Urinary bladder (tissue), 4 donors: ENCODE measurements at places on chromosomes 4 and X. TPM values are rescaled to one million over a fixed set of nuclear protein-coding genes. Genes with fewer than 3 reads are reported as not detected.

DNA sequence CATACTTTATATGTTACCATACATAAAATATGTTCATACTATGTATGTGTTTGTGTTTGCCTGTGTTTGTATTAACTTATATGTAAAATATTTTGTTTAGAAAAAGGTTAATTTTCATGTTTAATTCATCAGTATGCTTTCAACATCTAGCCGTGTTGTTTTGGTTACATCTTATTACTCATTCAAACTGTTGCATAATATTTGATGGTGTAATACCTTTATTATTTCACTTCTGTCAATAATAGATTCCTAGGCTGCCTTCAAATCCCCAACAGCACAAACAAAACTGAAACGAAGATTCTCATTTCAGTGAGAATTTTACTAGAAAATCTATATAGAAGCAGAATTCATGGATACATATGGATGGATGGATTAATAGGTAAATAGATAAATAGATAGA is 462.3 kb upstream of the ADGRL3 start:
- DNase-seq: no peak

GRCh38 chrX:39910651-39911050 is 187.1 kb downstream of the BCOR start:
- DNase-seq: no peak

DNA sequence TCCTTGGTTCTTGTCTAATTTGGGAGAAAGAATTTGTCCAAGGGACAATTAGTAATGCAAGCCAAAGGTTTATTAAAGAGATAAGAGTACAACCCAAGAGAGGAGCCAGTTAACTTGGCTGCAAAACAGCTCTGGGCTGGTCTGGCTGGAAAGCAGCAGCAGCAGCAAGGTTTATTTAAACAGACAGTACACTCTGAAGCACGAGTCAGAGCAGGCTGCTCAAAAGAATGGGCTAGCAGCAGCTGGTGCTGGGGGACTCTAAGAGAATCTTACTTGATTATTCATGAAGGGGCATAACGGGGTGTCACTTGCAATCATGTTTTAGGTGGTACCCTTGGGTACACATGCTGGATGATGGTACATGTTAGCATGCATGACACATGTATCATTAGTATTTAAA is 17.1 kb upstream of the CT47C1 start:
- no peak for DNase-seq

DNA sequence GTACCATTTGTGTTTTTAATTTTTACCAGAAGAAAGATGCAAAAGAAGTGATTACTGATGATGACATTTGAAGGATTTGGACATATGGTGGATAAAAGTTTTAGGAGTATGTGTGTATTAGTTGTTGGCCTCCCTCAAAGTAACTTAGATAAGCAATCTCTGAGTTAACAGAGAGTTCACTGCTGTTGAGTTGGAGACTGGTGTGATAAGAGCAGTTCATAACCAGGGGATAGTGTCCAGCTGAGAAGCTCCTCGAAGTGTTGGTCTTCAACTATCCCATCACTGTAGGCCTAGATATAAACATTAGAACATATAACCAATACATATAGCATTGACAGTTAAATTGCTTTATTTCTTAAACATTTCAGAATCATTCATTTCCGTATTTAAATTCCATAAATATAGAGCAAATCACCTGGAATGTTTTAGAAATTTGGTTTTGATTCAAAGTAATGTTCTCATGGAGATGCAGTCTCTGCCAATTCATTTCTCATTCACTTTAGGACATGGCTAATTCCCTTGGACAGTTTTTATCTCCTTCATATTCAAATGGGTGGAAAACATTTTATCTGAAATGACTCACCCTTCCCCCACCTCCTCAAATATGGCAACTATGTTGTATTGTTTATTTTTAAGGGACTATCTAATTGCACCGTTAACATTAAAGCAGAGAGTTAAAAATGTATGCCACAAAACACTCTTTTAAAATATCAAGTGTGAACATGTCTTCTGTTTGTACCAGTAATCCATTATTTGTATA is 136.8 kb upstream of the SLC4A4 start:
- DNase-seq: no peak

- DNase-seq: no peak
Observed at GRCh38 chr4:183962419-183962818, 57.3 kb downstream of the STOX2 start.

DNA sequence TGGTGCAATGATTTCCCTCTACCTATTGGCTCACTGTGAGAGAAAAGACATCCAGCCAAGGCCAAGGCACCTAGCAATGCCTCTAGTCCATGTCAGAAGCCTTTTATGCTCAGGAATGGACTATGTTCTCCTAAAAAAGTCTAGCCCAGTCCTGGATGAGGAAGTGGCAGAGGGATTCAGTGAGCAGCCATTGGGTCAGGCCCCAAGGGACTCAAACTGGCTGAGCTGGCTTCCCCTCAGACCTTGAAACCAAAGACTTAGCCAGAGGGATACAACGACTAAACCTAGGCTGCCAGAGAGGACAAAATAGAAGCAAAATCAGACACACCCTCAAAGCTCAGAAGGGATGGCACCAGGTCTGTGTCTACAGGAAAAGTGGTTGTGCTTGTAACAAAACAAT is 49.1 kb downstream of the ARHGEF9 start:
- DNase-seq: no peak

- DNase-seq: no peak
Observed at GRCh38 chrX:109831326-109831985, 98.4 kb upstream of the ACSL4 start.

- no peak for DNase-seq
Observed at GRCh38 chr4:5142726-5143125, 91.4 kb downstream of the STK32B start.

- no peak for DNase-seq
Observed at GRCh38 chr4:57040510-57040909, 61.8 kb downstream of the POLR2B start.

DNA sequence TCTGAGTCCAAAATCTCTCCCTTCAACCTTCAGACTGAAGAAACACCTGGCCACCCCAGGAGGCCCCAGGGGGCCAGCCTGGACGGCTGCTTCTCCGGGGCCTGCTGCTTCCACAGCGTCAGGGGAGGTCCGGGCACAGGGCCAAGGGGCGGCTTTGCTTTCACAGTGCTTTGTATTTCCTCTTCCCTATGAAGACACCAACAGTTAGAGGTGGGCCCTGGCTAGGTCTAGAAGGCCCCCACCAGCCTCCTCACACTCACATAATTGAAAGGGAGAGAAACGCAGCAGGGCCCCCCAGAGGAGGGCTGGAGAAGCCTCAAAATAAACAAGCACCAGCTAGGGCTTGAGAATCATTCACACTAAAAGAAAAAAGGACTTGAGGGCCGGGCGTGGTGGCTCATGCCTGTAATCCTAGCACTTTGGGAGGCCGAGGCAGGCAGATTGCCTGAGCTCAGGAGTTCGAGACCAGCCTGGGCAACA is 17.8 kb downstream of the SCD5 start:
- peak; percentile 84 for DNase-seq

- no peak for DNase-seq
Observed at GRCh38 chrX:102902355-102902754, 34.7 kb upstream of the RAB40AL start.

- no peak for DNase-seq
Observed at GRCh38 chr4:103400405-103400804, 202.3 kb upstream of the CENPE start.

DNA sequence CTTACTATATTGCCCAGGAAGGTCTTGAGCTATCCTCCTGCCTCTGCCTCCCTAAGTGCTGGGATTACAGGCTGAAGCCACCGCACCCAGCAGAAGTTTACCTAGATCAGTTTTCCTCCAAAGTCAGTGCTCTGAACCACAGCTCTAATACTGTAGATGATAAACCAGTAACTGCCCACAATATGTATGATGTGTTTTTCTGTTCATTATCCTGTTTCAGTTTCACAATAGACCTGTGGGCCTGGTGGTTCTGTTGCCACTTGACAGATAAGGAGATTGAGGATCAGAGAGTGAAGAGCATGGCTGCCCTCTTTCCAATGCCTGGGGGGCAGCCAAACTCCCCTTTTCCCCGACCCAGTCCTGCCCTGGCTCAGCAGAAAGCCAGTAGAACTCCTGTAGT is 87.0 kb downstream of the EFNB1 start:
- DNase-seq: no peak

GRCh38 chr4:140754918-140755773 is 1.0 kb downstream of the TBC1D9 start:
- no peak for DNase-seq

GRCh38 chr4:152684007-152684406 is 4.2 kb upstream of the TMEM154 start:
- no peak for DNase-seq

GRCh38 chr4:161247831-161248230 is 916.0 kb downstream of the FSTL5 start:
- DNase-seq: peak; percentile 35

- no peak for DNase-seq
Observed at GRCh38 chrX:50942471-50942870, 31.9 kb downstream of the BMP15 start.

DNA sequence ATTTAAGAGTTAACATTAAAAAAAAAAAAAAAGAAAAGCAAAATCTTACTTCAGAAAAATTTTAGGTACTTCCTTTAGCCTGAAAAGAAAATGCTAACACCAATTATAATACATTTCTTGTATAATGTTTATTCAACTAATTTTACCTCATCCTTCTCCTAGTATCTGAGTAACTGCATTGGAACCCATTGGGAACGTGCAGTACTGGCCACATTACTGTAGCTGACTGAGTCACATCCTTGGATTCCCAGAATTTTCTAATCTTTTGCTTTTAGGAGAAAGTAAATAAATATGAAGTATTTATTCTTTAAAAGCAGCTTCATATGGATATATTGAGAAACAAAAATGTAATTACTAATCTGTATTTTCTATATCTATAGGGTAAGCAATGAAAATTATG is 82.6 kb upstream of the SLITRK2 start:
- DNase-seq: no peak

GRCh38 chr4:144340931-144341330 is 200.4 kb upstream of the GYPA start:
- DNase-seq: no peak

GRCh38 chr4:78557841-78558240 is 6.3 kb downstream of the ANXA3 start:
- DNase-seq: no peak

GRCh38 chrX:46376246-46376885 is 168.9 kb downstream of the ZNF674 start:
- DNase-seq: peak; percentile 43

GRCh38 chr4:148330161-148330560 is 112.1 kb downstream of the NR3C2 start:
- DNase-seq: no peak

GRCh38 chr4:7050481-7051143 is 7.4 kb downstream of the TADA2B start:
- no peak for DNase-seq

DNA sequence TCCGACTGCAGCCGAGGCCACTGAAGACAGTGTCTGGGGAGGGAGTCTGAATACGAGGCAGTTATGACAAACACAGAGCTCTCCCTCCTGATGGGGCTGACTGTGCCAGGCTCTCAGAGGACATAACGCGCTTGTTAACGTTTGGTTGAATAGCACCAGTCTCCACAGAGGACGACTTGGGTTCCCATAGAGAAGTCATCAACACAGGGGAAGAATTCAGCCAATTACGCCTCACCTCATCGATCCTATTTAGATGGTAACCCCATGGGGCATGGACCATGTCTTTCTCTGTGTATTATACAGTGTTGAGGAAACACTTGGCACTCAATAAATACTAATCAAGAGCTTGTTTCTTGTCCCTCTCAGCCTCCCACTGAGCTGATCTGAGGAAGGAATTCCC is 642.6 kb upstream of the LCORL start:
- DNase-seq: no peak

DNA sequence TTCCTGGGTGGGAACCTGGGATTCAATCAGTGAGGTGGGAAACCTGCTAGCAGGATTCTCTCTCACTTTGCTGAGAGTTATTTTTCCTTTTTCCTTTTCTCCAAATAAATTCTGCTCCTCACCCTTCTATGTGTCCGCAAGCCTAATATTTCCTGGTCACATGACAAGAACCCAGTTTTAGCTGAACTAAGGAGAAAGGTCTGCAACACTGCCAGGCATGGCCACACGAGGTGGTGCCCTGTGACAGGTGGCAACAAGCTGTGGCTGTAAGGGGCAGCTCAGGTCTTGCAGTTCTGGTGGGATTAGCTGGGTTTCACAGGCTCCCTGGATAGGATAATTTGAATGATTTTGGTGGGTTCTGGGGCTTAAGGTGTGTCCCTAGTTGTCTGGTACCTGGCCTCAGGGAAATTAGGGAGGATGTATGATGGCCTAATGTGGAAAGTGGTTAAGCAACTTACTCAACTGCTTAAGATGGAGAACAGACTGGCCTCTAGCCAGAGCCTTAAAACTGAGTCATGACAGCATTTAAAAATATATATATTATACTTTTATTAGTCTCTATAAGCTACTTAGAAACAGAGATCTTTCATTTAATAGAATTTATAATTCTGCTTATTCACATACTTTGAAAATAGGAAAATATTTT is 215.0 kb downstream of the IL15 start:
- DNase-seq: no peak

- no peak for DNase-seq
Observed at GRCh38 chr4:126727461-126727860, 905.3 kb upstream of the INTU start.

- DNase-seq: no peak
Observed at GRCh38 chr4:80017125-80017854, 55.7 kb downstream of the ANTXR2 start.

GRCh38 chrX:341541-342101 is 23.0 kb upstream of the GTPBP6 start:
- DNase-seq: no peak

GRCh38 chrX:30414144-30414543 is 105.0 kb upstream of the NR0B1 start:
- DNase-seq: no peak

- no peak for DNase-seq
Observed at GRCh38 chr4:176508780-176509331, 189.1 kb downstream of the SPCS3 start.

CSAG1 gene
- not detected for total RNA-seq

PABPC1L2A gene
- not detected for total RNA-seq

PRICKLE3 gene
- total RNA-seq: 4.7 TPM

MAP9 gene
- 18.7 TPM for total RNA-seq

KDM5C gene
- total RNA-seq: 76.7 TPM

GPR50 gene
- total RNA-seq: 0.26 TPM

IL13RA1 gene
- total RNA-seq: 36.7 TPM

FSTL5 gene
- 2.1 TPM for total RNA-seq

PAGE4 gene
- 13.3 TPM for total RNA-seq

PGAM4 gene
- not detected for total RNA-seq

TLL1 gene
- total RNA-seq: 7.6 TPM

GAGE1 gene
- total RNA-seq: not detected

EIF2S3 gene
- 261 TPM for total RNA-seq

SGCB gene
- total RNA-seq: 78.8 TPM

ARR3 gene
- not detected for total RNA-seq

ARSJ gene
- 20.6 TPM for total RNA-seq

CFAP299 gene
- not detected for total RNA-seq
